ENCODE measurements at places on chromosomes 12 and 14. TPM values are rescaled to one million over a fixed set of nuclear protein-coding genes. Genes with fewer than 3 reads are reported as not detected.

DNA sequence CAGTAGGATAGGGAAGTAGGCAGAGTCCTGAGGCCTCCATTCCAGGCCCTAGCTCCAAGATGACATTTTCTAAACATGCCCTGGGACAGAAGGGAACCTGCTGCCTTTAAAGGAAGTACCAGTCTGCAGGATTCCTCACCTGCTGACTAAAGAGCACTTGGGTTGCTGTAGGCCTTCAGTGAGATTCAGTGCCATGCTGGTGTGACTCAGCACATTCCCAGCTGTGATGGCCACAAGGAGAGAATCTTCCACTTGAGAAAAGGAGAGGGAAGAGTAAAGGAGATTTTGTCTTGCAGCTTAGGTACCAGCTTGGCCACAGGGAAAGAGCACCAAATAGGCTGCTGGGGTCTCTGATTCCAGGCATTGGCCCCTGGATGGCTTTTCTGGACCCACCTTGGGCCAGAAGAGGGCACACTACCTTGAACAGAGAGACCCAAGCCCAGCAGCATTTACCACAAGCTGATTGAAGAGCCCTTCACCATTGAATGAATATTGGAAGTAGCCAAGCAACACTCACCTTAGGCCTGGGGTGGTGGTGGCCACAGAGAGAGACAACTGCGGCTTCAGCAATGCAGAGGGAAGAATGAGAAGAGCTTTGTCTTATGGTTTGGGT lies 498.3 kb downstream of the KCNH5 start:
- no peak for DNase-seq

- DNase-seq, result no peak
These were observed 42.2 kb downstream of the EGLN3 start for GRCh38 chr14:33908540-33909223.

DNA sequence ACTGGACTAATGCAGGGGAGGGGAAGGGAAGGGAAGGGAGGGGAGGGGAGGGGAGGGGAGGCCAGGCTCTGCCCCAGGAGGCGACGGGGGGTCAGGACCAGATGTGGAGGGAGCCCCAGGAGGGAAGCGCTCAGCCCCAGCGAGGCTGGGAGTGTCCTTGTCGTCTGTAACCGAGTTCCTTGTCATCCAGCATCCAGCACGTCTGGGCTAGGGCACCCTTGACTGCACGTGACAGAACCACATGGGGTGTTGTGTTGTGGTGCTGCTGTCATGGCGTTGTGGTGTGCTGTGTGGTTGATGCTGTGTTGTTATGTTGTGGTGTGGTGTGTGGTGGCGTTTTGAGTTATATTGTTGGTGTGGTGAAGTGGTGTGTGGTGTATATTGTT lies 28.4 kb upstream of the SFSWAP start:
- no peak for DNase-seq

Gene SMIM41
- not detected for total RNA-seq

Gene ASIC1
- 0.58 TPM for total RNA-seq

All from stomach (tissue), 19 donors.